ENCODE measurements at places on chromosomes 2 and 18. TPM values are rescaled to one million over a fixed set of nuclear protein-coding genes. Genes with fewer than 3 reads are reported as not detected.

DNA sequence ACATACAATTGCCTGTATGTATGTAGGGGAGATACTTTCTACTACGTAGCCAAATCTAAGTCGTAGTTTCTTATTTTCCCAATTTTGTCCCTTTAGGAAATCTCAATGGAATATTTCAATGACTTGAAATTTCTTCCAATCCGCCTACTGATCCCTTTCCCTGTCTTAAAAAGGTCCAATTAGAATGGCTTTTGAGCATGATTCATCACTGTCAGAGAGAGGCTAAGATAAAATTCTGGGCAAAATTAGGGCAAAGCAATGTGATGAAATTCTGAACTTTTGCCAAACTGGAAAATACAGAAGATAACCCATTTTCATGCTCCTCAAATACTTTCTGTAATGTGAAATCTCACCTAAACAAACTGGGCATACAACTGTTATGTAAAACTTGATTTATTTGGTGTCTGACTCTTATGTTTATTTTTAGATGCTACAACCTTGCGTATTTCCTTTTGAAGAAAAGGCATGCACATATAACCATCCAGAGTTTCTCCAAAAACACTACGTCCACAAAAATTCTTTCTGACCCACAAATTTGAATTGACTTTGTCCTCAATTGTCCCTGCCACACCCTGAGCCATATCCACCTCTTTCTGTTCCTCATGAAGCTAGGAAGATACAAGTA is 147.1 kb downstream of the IKZF2 start:
- no peaks in the 10 kb centered on the region for H3K36me3 ChIP-seq
- no peak for DNase-seq
- H3K27me3 ChIP-seq = no peaks in the 10 kb centered on the region
- no peak overlapping the region for H3K27ac ChIP-seq

GRCh38 chr2:133674433-133675331 is 106.4 kb upstream of the NCKAP5 start:
- H3K4me3 ChIP-seq = no peak overlapping the region
- no peak overlapping the region for H3K27ac ChIP-seq
- H3K4me1 ChIP-seq = peaks cover 13% of the 10 kb centered on the region
- H3K36me3 ChIP-seq = no peaks in the 10 kb centered on the region
- no peaks in the 10 kb centered on the region for H3K27me3 ChIP-seq
- DNase-seq = peak; percentile 42

GRCh38 chr2:199452260-199452990 is 5.3 kb downstream of the SATB2 start:
- H3K4me3 ChIP-seq = no peak overlapping the region
- no peak for DNase-seq
- peaks cover 15% of the 10 kb centered on the region for H3K27me3 ChIP-seq
- H3K4me1 ChIP-seq = no peaks in the 10 kb centered on the region

DNA sequence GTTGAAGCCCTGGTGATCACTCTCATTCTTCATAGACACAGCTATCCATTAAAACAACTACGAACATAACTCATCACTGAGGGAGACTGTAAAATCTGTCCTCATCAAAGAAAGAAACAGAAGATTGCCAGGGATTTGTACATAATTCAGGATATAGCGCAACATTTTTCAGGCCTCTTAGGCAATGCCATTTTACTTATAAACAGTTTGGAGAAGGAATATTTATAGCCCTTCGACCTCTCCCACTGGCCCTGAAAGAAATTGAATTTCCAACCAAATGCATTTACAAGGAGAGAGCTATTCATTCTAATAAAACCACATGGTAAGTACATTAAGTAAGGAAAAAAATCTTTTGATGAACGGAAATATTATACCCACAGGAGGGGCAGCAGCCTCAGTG is 295.0 kb downstream of the RAD51AP2 start:
- no peaks in the 10 kb centered on the region for H3K4me1 ChIP-seq
- no peaks in the 10 kb centered on the region for H3K36me3 ChIP-seq
- H3K4me3 ChIP-seq = no peak overlapping the region
- H3K27ac ChIP-seq = no peak overlapping the region

DNA sequence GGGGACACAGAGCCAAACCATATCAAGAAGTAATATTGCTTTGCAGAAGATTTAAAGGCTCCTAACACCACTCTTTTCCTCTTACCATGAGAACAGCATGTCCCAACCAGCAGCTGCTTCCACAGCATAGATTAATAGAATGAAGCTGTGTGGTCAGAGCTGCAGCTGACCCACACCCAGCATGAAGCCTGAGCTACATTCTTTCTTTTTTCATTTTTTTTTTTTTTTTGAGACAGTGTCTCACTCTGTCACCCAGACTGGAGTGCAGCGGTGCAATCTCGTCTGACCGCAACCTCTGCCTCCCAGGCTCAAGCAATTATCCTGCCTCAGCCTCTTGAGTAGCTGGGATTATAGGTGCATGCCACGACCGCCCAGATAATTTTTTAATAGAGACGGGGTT is 289.8 kb downstream of the RAD51AP2 start:
- no peaks in the 10 kb centered on the region for H3K36me3 ChIP-seq
- H3K27me3 ChIP-seq = no peaks in the 10 kb centered on the region
- no peak for DNase-seq
- no peak overlapping the region for H3K27ac ChIP-seq
- no peaks in the 10 kb centered on the region for H3K4me1 ChIP-seq

GRCh38 chr2:44786045-44786816 is 155.3 kb upstream of the SIX3 start:
- H3K4me1 ChIP-seq = no peaks in the 10 kb centered on the region
- DNase-seq = no peak
- H3K27me3 ChIP-seq = no peaks in the 10 kb centered on the region
- no peak overlapping the region for H3K27ac ChIP-seq

- H3K36me3 ChIP-seq = no peaks in the 10 kb centered on the region
- H3K4me3 ChIP-seq = no peak overlapping the region
- no peaks in the 10 kb centered on the region for H3K27me3 ChIP-seq
These were observed 40.7 kb downstream of the PARD3B start for GRCh38 chr2:204585930-204586329.

DNA sequence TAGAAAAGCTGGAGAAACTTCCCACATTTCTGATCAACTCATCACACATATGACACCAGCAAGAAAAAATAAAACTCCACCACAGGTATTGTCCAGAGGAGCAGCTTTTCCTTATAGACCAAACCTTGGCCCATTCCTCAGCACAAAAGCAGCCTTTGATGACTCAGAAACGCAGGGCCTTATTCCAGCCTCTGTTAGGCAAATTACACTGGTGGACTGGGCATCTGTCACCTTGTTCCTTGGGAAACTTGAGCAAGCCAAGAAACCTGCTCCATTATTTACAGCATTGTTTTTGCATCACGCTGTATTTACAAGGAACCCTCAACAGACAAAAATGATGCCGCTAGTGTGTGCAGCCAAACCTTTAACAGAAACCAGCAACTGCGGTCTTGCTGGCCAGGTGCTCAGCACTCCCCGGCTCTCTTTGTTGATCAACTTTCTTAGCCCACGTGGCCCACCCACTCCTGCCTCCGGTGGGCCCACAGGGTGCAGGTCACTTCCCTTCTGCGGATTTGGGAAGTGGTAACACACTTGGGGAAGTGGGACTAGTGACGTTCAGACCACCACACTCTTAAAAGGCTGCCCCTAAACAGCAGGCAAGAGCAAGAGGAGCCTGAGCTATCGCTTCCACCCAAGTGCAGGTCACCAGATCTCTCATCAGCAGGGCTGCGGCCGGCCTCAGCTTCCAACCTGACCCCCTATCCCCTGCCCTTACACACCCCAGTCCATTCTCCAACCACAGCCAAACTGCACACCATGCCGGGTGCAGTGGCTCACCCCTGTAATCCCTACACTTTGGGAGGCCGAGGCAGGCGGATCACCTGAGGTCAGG is 1.5 kb downstream of the AP1S3 start:
- H3K36me3 ChIP-seq = no peaks in the 10 kb centered on the region
- DNase-seq = no peak
- H3K27me3 ChIP-seq = no peaks in the 10 kb centered on the region
- no peak overlapping the region for H3K4me3 ChIP-seq
- no peaks in the 10 kb centered on the region for H3K4me1 ChIP-seq

DNA sequence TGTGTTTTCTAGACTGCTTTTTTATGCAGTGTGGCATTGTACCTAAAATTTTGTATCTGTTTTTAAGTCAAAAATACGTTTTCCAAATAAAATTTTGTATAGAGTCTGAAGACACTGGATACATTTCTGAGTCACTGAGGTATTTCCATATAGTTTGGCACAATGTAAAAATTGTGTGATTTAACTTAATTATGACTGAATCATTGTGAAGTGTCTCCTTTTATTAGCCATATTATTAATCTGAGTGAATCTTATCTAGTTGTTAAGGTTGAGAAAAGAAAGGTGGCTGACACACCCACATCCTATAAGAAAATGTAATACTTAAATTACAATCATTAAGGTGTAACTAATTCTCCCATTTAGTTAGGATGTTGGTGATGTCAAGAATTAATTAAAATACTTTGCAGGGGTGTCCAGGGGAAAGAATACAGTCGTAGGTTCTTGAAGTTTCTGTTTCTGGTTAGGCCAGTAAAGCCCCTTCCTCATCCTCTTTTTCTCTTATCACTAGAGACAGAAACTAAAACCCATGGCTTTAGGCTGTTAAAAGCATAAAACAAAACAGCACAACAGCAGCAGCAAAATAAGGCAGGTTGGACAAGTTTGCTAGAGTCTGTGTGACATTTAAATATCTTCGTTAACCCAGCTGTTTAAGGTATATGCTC is 71.6 kb downstream of the UBE2E3 start:
- DNase-seq = no peak
- no peak overlapping the region for H3K4me3 ChIP-seq
- H3K36me3 ChIP-seq = no peaks in the 10 kb centered on the region
- H3K27me3 ChIP-seq = no peaks in the 10 kb centered on the region
- no peak overlapping the region for H3K27ac ChIP-seq

DNA sequence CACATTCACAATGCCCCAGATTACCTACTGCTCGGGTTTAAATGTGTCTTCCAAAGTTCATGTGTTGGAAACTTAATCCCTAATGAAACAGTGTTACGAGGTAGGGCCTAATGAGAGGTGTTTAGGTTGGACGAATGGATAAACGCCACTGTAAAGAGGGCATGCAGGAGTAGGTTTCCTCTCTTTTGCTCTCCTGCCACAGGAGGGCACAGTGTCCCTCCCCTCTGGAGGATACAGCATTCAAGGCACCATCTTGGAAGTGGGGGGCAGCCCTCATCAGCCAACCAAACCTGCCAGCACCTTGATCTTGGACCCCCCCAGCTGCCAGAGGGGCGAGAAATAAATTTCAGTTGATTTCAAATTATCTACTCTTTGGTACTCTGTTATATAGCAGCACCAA is 103.5 kb downstream of the TSHZ1 start:
- no peak overlapping the region for H3K27ac ChIP-seq
- H3K4me1 ChIP-seq = no peaks in the 10 kb centered on the region
- no peaks in the 10 kb centered on the region for H3K36me3 ChIP-seq
- DNase-seq = no peak
- no peaks in the 10 kb centered on the region for H3K27me3 ChIP-seq
- H3K4me3 ChIP-seq = no peak overlapping the region

DNA sequence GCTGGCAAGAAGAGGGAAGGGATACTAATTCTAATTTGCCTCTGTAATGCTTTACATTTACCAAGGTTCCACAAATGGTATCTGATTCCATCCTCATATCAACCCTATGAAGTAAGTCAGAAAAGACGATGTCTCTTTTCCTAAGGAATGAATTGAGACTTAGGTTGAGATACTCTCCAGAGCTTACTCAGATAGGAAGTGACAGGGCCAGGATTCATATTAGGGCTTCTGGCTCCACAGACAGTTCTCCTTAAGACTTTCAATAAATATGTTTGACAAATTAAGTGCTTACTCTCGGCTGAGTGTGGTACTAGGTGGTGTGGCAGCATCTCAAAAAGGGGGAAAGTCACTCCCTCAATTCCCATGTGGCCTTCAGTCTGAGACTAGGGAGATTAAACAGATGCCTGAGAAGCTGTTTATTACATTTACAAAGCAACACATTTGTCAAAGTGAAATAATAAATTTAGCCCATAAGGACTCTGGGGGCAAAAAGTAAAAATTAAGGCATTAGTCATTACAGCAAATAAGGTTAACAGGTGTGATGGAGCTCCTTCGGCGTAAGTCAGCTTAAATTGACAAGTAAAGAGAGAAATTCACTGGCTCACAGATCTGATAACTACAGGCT is 14.2 kb downstream of the CDK15 start:
- no peaks in the 10 kb centered on the region for H3K27me3 ChIP-seq
- no peak overlapping the region for H3K4me3 ChIP-seq
- no peaks in the 10 kb centered on the region for H3K36me3 ChIP-seq
- H3K4me1 ChIP-seq = no peaks in the 10 kb centered on the region

DNA sequence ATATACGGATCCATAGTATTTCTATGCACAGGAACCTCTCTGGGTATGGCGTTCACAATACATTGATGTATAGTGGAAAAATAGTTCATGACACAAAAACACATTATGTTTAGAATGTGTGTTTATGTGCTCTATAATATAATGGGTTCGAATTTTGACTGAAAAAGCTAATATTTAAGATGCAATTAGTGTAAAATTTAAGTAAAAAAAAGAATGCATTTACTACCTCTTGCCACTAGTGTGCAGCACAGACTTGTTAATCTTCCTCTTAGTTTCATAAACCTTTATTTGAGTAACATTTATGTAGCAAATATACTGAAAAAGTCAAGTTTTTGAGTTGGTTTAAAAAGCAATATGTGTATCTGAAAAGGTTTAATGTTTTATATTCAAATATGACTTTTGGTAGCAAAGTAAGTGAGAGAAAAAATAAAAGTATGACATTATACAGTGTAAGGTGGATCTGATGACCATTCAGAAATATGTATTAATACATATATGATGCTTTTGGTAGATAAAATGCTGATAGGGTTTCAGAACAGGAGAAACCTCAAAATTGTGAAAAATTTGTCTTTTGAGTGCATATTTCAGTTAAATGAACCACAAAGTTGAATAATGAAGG is 49.4 kb downstream of the CCDC102B start:
- H3K27ac ChIP-seq = no peak overlapping the region
- H3K27me3 ChIP-seq = no peaks in the 10 kb centered on the region
- H3K36me3 ChIP-seq = no peaks in the 10 kb centered on the region

DNA sequence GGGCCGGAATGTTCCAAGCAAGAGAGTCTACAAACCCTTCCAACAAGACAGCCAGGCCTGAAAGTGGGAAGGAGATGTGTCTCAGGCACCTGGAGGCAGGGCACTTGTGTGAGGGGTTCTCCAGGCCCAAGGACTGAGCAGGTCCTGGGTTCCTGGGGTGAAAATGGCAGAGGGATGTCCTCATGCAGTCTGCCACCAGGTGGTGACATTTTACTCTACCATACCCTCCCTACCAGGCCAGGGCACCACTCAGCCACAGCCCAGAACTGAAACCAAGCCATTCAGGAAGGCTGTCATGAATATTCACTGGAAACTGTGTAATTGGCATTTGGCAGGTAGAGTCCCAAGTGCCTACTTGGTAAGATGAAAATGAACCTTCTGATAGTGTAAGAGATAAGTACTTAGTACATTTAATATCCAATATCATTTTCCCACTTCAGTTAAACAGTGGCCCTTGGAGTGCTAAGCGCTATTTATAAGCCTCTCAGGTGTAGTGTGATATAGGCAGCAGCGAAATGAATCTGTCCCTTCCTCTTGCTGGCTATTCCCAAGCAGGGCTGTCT is 185.1 kb downstream of the MYO5B start:
- no peaks in the 10 kb centered on the region for H3K27me3 ChIP-seq
- H3K4me1 ChIP-seq = no peaks in the 10 kb centered on the region
- DNase-seq = peak; percentile 62
- no peak overlapping the region for H3K27ac ChIP-seq
- H3K4me3 ChIP-seq = no peak overlapping the region
- H3K36me3 ChIP-seq = no peaks in the 10 kb centered on the region

Gene ZAP70
- polyA plus RNA-seq = 2.5 TPM

Gene MSGN1
- polyA plus RNA-seq = not detected

Gene ANO7
- 1.2 TPM for polyA plus RNA-seq
